ENCODE measurements at places on chromosomes 13 and 19.

DNA sequence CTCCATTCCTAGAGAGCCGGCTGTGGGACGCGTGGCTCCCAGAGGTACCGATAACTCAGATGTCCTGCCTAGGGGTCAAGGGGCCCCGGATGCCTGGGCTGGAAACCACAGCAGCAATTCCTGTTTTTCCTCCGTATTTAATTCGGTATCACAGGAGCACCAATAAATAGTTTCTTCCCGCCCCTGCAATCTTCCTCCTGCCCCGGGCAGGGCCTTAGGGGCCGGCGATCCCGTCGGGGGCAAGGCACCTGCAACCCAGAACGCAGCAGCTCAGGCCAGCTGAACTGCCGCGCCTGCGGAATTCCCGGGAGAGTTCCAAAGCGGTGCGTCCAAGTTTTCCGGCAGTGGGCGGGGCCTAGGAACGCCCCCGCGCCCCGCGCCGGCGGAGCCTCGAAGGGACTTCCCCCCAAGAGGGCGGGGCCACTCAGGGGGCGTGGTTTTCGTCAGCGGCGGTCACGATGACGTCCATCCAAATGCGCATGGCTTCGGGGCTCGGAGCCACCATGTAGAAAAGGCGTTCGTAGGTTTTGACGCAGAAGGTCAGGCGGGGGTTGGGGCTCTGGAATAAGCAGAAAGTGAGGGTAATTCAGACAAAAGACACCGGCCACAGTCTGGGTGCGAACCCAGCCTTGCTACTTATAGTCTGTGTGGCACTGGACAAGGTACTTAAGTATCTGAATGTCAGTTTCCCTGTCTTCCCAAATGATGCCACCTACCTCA lies 9.7 kb upstream of the LYPD3 start:
- no peak for DNase-seq

GRCh38 chr19:47267350-47267759 lies 7.3 kb upstream of the INAFM1 start:
- no peak for DNase-seq

DNA sequence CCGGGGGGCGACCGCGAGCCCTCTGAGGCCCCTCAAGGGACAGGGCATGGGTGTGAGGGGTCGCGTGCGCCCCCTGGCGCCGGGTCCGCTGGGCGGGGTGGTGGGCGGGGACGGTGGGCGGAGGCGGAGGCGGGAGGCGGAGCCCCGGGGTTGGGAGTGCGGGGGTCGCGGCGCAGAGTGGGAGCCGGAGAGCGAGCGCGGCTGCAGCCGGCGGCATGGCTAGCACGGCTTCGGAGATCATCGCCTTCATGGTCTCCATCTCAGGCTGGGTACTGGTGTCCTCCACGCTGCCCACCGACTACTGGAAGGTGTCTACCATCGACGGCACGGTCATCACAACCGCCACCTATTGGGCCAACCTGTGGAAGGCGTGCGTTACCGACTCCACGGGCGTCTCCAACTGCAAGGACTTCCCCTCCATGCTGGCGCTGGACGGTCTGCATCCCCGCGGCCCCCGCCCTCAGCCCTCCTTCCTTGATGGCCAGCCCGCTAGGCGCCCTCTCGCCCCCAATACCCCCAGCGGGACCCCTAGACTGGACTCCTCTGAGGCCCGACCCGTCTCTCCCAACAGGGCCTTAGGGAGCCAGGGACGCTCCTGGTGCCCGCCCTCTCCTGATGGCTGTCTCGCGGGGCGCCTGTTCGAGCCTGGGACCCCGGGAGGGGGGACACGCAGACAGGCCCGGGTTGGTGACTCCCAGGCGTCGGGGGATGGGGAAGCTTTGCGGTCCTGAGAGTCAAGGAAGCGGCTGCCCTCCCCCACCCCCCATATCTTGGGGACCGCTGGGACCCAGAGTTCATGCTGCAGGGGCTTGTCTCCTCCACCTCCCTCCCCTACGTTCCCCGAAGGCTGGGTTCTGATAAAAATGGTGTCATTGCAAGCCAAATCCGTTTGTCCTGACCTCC lies at the start of gene CLDN10:
TSS of gene CLDN10 (plus strand) at position 182 of the 903 bp plus-strand sequence. CDS start at position 216, 34 bp downstream.
- no peak for DNase-seq

- DNase-seq, result no peak
Observed at GRCh38 chr13:112716841-112717520, 27.1 kb downstream of the ATP11A start.

- no peak for DNase-seq
Observed at GRCh38 chr13:77056382-77056781, 29.4 kb upstream of the FBXL3 start.

DNA sequence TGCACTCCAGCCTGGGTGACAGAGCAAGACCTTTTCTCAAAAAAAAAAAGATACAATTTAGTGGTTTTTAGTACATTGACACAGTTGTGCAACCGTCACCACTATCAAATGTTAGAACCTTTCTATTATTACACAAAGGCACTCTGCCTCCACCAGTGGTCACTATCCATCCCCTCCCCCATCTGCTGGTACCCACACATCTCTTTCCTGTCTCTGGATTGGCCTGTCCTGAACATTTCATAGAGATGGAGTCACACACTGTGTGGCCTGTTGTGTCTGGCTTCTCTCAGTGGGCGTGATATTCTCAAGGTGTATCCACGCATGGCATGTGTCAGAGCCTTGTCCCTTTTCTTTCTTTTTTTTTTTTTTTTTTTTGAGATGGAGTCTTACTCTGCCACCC lies 11.2 kb downstream of the KDM4B start:
- no peak for DNase-seq

GRCh38 chr13:107203146-107203847 lies 635.4 kb upstream of the ARGLU1 start:
- peak; percentile 36 for DNase-seq

GRCh38 chr19:46718934-46719622 lies 2.2 kb upstream of the PRKD2 start:
- DNase-seq, result peak; percentile 59

GRCh38 chr19:53147645-53148044 lies 11.2 kb downstream of the ZNF347 start:
- no peak for DNase-seq
